ENCODE measurements at places on chromosomes 16 and 17.

DNA sequence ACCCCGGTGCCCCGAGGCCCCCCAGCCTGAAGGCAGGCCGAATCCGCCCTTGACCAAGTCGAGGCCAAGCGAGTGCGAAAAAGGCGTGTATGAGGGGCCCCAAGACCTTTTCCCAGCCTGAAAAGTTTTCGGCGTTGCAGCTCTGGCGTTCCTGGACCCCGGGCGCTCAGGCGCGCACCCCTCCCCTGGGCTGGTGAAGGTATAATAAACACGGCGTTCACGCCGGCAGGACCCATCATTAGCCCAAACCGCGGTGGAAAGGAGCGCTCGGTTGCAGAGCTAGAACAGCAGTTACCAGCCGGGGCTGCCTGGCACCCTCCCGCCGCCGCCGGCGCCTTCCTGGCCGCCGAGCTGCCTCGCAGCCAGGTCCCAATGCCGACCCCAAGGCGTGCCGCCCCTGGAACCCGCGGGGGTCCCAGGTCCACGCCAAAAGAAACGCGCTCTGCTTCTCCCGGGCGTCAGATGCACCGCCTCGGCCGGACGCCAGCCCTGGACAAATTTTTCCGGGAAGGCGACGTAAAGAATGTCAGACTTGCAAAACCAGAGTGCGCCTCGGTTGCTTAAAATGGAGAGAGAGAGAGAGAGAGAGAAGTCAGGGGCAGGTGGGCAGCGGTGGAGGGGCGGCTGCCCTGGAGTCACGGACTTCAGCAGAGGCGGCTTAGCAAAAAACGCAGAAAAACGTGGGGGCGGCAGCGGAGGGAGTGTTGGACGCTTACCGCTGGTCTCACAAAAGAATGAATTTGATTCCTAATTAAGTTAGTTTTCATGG, 11.5 kb upstream of the FOXF1 start:
- no peak for DNase-seq

DNA sequence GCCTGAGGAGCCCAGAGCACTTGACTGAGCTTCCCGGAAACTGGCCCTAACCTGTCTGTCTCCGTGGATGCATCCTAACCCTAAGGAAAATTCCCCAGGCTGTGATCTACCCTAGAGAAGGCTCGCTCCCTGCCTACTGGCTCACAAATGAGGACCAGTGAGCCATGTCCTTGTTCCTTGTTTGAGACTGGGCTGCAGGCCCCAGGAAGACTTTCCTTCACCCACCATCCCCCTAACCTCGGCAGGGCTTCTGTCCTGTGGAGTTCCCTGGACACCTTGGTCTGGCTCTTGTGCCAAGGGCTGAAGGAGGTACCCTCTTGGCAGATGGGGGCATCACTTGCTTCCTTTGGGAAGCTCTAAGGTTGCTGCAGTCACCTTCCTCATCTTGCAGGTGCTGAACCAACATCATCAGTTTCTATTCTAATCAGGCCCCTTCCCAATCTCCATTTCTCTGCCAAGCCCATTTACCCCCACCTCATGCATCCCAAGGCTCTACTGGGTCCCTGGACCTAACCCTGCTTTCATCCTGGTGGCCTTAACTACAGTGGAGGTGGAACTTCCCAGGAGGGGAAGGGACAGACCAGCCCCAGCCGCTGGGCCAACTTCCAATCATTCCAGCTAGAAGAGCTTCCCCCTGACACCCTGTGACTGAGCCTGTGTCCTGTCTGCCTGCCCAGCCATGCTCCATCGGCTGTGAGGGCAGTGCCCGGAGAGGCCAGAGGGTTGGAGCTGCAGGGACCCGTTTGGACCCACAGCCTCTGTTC, 12.4 kb downstream of the RNF40 start:
- no peak for DNase-seq

GRCh38 chr17:79116575-79117368, 42.1 kb downstream of the ENGASE start:
- no peak for DNase-seq

DNA sequence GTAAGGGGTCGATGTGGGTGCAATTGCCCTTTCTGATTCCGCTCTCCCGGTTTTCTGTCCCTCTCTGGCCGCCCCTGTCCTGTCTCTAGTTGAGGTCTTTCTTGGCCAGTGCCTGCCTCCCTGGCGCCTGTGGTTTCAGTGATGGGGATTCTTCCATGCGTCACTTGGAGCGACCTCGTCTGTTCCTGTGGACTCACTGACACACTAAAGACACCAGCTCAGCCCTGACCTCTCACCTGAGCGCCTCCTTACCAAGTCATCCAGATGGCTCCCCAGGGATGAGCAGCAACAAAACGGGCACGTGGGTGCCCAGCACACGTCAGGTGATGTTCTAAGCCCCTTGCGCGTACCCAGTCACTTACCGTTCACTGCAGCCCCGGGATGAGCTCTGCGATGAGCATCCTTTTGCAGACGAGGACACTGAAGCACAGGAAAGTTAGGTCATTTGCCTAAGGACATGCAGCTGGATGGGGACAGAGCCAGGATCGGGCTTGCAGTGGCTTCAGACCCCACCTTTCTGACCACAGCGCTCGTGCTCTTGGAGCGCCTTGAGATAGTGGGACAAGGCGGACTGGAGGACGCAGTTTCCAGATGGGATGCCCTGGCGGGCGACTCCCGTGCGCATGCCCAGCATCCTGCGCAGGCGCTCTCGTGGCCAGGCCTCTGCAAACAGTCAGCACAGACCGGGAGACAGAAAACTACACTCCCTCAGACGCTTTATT, 11.5 kb upstream of the LGALS3BP start:
- DNase-seq: no peak

GRCh38 chr17:70037498-70037897, 37.5 kb upstream of the KCNJ16 start:
- DNase-seq: no peak

GRCh38 chr16:69003500-69003899, 102.0 kb upstream of the HAS3 start:
- no peak for DNase-seq

GRCh38 chr16:16154281-16154951, 68.9 kb downstream of the ABCC6 start:
- no peak for DNase-seq

- no peak for DNase-seq
Measured at GRCh38 chr16:19406891-19407491, 10.7 kb upstream of the TMC5 start.

DNA sequence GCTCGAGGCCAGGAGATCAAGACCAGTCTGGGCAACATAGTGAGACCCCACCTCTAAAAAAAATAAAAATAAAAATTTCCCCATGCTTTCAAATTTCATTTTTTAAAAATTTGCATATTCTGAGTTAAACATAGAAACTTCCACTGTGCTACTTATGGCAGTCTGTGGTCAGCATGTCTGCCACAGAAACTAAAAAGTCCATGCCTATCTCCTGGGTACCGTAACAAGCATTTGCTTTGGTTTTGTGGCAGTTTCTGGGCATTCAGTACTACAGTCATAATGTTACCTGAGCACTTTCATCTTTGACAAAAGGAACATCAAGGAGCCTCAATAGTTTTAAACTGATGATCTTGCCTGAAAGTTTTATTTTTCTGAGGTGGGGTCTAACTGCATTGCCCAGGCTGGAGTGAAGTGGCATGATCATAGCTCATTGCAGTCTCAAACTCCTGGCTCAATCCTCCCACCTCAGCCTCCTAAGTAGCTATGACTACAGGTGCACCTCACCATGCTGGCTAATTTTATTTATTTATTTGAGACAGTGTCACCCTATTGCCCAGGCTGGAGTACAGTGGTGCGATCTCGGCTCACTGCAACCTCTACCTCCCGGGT, 13.2 kb upstream of the ITGA2B start:
- DNase-seq: no peak

- DNase-seq: no peak
Measured at GRCh38 chr17:35660902-35661301, 70.5 kb upstream of the RASL10B start.

DNA sequence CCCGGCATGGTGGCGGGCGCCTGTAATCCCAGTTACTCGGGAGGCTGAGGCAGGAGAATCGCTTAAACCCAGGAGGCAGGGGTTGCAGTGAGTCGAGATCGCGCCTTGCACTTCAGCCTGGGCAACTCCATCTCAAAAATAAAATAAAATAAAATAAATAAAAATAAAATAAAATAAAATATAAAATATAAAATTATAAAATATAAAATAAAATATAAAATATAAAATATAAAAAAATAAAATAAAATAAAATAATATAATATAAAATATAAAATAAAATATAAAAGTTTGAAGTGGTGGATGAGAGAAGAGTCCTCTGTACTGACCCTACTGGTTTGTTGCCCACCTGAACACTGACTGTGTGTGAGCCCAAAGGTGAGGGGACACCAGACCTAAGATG, 15.2 kb downstream of the CCDC42 start:
- DNase-seq: no peak

- DNase-seq: no peak
Measured at GRCh38 chr17:82965371-82965770, 114.0 kb upstream of the METRNL start.

DNA sequence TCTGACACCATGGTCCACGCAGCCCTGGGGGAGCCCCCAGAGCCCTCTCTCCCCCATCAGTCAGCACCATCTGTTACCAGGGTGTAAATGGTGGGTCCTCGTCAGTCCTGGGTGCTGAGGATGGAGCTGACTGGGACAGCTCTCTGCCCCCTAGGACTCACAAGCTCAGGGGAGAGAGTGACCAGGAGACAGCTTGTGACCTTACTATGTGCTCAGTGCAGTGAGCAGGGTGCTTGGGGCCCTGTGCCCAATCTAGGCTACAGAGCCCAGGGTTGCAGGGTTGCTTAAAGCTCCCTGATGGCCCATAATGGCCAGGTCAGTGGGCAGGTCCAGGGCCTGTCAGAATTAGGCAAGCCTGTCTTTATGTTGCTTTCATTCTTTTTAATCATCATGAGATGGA, 11.3 kb downstream of the MMP2 start:
- DNase-seq: no peak

DNA sequence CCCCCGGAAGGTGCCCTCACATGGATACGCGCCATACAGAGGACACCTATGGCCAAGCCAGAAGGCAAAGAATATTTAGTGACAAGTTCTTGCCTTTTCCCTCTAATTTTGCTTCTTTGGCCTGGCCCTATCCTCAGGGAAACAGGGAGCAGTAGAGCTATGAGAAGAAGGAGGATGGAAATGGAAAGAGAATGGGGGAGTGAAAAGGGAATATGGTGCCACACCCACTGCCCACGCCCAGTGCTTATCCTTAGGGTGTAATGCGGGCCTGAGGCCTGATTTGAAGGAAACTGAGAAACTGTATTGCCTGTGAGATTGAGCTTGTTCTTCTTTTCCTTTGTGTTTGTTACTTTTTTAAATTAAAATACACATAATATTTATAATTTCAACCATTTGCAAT, 255.1 kb downstream of the HS3ST3A1 start:
- no peak for DNase-seq

GRCh38 chr17:69473841-69474831, 59.6 kb downstream of the MAP2K6 start:
- DNase-seq: no peak

DNA sequence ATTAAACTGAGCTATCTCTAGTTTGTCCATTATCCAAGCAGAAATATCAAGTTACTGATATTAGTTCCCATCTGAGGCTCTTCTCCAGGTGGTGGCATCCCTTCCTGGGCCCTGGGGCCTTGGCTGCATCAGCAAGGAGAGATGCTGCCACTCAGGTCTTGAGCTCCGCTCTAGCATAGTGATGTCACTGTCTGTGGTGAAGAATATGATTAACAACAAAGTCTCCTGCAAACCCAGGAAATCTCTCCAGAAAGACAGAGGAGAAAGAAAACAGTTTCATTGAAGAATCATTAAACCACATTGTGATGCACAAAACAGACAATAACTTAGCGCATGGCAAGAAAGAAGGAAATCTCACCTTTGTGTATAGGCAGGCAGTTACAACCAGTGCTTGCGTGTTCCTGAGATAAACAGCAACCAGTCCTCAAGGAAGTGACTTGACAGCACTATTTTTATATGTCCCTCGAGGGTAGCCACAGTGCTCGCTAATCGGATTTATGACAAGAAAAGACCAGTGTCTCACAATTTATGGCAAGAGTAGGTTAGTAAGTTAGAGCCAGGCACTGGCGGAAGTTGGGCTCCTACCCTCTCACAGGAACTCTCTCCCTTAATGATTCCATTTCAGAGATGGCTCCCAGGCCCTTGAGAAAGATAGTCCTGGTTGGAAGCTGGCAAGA, 151.1 kb downstream of the AHSP start:
- no peak for DNase-seq

DNA sequence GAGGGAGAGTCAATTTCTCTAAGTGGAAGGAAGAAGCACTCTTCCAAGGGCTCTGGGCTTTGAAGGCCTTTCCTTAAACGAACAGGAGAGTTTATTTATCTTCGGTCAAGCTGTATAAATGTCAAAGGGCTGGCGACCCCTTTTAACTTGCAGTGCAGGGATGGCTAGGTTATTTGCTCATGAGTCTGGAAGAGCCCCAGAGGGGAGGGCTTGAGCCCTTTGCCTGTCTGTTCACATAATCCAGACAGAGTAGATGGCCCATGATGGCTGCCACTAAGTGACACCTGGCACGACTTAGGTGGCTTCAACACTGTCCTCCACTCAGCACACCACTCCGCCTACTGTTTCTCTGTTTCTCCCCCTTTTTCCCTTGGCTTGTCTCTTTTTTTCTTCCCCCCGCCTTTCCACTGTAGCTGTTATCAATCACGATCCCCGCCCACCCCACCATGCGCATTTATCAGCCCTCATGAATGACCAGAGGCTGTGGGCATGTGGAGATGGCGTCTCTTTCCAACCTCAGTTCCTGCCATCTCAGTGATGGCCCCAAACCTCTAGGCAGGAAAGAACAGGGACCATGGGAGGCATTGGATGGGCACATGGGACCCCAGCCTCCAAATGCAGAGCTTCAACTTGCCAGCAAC, 408.7 kb upstream of the TNRC6C start:
- DNase-seq: no peak
